ENCODE measurements at places on chromosomes 3 and 15.

DNA sequence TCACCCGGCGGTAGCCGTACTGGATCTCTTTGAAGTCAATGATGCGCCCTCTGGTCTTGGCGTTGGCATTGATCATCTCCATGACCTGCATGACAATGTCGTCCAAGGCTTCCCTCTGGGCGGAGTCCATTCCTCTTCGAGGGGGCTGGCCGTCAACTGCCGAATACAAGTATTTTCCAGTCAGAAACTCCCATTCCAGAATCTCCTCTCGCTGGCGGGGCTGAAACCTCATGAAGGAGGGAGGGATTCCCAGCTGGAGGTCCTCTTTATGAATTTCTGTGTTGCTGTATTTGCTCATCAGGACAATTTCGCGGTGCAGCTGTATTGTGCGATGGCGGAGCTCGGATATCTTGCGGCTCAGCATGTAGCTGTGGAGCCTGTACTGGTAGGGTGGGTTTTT lies 73.4 kb downstream of the CHSY1 start:
- no peak for DNase-seq

- DNase-seq = no peak
Measured at GRCh38 chr15:80978685-80979329, 10.8 kb downstream of the MESD start.

GRCh38 chr3:173371848-173372487 lies 25.6 kb upstream of the NLGN1 start:
- peak; percentile 50 for DNase-seq

- no peak for DNase-seq
Measured at GRCh38 chr3:23800731-23801130, 5.0 kb upstream of the UBE2E1 start.

DNA sequence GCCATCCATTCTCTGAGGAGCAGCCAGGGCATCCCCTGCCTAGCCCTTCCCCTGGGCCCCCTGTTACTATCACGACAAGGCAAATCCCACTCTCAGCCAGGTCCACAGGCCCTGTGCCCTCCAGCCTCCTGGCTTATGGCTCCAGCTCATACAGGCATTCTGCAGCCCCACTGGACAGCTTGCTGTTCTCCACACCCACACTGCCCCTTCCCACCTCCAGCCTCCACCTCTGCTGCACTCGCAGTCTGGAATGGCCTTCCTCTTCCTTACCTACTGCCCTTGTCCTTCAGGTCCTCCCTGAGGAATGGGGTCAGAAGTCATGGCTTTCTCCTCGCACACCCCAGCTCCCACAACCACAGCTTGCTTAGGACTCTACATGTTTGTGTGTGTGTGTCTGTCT lies 40.4 kb downstream of the CCDC33 start:
- DNase-seq = no peak

GRCh38 chr3:128320551-128321340 lies 145.9 kb downstream of the DNAJB8 start:
- DNase-seq = no peak

- DNase-seq = no peak
Measured at GRCh38 chr15:61915640-61916039, 144.6 kb downstream of the VPS13C start.

DNA sequence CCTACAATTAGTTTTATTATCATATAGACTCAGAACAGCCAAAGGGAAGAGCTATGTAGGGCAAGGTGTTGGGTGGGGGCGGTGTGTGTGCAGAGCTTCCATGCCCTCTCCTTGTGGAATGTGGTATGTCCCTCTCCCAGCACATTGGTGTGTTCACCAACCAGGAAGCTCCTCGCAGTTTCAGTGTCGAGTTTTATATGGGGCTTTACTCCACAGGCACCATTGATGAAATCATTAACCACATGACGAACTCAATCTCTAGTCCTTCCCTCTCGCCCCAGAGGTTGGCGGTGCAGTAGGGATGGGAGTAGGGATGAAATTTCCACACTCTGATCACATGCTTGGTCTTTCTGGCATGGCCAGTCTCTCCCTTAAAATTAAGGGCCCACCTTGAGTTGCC lies 13.6 kb upstream of the SRP14 start:
- DNase-seq = no peak

DNA sequence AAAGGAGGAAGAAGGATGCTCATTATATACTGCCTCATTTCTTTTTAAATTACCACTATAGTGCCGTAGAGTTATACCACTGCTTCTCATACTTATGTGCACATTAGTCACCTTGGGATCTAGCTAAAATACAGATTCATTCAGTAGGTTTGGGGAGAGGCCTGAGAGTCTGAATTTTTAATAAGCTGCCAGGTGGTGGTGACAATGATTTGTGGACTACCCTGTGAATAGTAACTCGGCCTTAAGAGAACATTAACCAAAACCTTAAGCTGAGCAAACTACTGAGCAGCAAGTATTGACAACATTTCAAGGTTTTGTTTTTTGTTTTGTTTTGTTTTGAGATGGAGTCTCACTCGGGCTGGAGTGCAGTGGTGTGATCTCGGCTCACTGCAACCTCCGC lies 19.8 kb downstream of the UBA5 start:
- no peak for DNase-seq

DNA sequence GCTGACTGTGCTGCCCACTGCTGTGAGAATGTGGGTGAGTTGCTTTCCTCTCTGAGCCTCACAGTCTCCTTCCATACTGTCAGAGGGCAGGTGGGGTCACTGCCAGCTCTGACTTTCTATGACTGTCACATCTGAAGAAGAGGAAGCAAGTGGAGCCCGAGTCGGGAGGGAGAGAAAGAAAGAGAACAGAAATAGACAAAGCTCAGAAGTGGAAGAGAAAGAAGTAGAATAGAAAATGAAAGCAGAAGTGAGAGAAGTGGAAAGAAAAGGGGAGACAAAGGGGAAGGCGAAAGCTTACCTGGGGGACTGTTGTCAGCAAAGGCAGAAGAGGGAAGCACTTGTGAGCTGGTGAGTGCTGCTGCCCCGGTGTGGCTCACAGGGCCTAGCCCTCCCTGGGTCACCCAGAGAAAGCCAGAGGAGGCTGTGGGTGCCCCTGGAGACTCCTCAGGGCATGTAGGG lies 57.9 kb downstream of the EPHB1 start:
- DNase-seq = no peak

DNA sequence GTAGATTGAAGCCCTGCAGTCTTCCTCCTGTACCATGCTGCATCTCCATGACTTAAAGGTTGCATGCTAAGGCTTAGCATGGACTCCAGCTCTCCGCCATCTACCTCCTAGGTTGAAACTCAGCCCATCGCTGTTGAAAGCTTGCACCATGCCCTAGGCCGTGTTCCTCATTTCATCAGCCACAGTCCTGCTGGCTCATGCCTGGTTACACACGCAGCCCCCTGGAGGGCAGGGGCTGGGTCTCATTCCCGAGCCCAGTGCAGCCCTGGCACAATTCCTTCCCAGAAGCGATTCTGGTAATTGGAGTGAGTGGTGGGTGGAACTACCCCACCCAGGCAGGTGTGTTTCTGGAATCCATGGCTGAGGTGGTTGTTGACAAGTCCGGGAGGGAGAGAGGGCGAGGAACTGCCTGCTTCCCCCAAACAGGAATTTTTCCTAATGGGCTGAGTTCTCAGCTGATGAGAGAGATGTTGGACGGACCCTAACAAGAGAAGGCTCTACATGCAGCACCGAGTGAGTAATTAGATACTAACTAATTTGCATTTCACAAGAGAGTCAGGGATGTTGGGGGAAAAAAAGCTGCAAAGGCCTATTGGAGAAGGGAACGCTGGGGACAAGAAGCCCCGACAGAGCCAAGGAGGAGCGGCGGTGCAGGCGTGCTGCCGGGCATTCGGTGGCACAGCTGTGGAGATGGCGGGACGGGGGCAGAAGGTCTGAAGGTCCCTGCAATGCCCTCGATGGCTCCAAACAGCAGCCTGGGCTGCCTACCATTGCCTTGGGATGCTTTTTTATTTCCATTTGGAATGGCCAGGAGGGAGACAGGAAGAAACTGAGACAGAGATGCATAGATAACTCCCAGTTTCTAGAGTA lies 92.3 kb upstream of the TLE3 start:
- DNase-seq = no peak

DNA sequence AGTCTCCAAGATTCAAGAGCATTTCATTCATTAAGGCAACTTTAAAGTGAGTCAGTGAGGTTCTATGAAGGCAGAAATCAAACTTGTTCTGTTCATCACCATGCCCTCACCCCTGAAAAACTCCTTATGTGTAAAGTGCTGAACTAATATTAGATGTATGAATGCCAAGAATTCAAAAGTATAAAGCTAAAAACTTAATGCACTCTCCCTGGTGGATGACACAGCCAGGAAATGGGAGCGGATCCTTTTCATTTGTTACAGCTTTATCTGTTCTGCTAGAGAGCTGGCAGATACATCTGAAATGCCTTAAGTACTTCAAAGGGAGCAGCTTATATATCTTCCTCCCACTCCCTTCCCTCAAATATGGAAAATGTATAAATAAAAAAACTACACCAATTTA lies 8.2 kb downstream of the TXNRD3 start:
- no peak for DNase-seq

- no peak for DNase-seq
Measured at GRCh38 chr3:23949784-23950183, 4.7 kb downstream of the NR1D2 start.

DNA sequence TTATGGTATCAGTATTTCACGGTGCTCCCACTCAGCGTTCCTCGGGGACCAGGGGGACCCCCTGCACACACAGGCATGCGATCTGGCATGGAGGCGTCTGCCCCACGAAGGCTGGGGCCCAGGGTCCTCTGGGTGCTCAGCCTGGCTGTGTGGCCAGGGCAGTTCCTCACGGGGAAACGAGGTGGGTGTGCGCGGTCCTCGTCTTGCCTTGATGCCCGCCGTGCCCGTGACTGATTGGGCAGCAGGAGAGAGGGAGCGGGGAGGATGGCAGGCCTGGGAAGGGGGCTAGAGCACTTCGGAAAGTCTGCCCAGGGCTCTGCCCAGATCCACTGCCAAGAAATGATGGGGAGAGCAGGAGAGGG lies 10.9 kb downstream of the LINGO1 start:
- no peak for DNase-seq

DNA sequence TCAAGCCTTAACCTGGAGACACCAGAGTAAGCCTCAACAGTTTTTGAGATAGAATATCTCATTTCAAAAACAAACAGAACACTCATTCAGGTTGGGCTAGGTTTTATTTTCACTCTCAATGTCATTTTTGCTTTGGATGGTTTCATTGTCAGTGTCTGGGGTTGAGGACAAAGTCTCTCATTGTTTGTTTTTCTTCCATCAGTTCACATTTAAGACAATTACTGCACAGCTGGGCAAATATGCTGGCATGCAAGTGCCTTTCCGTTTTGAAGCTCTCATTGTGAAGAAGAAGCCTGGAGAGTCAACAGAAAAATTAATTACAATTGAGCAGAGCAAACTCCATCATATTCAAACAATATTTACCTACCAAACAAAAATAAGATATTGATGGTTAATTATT lies 1050.0 kb downstream of the TBL1XR1 start:
- no peak for DNase-seq

DNA sequence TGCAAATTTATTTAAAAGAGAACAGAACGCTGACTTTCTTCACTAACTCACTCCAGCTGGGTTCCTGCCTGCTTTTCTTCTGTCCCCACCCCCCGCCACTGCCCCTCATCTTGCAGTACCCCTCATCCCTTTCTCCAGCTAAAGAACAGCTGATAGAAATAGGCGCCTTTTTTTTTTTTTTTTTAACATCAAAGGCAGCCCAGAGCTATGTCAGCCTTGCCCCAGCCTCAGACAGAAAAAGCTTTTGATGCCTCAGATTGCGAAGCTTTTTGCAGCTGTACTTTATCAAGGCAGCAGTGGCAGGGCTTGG lies 1.8 kb downstream of the CADPS start:
- DNase-seq = no peak

GRCh38 chr3:60339304-60339703 lies 911.9 kb downstream of the FHIT start:
- DNase-seq = no peak

DNA sequence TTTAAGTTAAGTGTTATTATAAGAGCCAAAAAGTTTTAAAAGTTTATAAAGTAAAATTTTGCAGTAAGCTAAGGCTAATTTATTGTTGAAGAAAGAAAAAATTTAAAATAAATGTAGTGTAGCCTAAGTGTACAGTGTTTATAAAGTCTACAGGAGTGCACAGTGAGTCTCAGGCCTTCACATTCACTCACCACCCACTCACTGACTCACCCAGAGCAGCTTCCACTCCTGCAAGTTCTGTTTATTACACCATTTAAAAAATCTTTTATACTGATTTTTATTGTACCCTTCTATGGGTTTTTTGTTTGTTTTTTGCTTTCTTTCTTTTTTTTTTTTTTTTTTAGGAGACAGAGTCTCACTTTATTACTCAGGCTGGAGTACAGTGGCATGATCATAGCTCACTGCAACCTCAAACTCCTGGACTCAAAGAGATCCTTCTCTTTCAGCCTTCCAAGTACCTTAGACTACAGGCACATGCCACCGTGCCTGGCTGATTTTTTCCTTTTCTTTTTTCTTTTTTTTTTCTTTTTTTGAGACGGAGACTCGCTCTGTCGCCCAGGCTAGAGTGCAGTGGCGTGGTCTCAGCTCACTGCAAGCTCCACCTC lies 25.9 kb downstream of the CSTA start:
- no peak for DNase-seq

- DNase-seq = no peak
Measured at GRCh38 chr3:124767264-124767663, 37.0 kb downstream of the UMPS start.

GRCh38 chr3:18758047-18758704 lies 333.0 kb upstream of the SATB1 start:
- DNase-seq = peak; percentile 50

GRCh38 chr3:70179111-70179510 lies 133.3 kb downstream of the MDFIC2 start:
- DNase-seq = no peak

DNA sequence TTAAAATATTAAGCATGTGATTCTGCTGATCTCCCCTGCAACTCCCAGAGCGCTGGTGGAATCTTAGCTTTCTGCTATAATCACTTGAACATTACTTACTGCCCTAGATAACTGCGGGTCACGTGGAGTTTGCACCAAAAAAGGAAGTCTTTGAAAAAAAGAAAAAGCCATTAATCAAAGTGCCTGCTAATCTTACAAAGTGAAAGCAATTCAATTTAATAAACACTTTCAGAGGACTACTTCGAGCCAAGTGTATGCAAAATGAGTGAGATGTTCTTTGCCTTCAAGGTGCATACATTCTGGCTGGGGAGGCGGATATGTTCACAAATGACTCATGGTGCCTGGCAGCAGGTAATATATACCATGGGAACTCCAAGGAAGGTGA lies 109.9 kb upstream of the GAP43 start:
- peak; percentile 26 for DNase-seq

GRCh38 chr3:177237206-177237605 lies 39.9 kb upstream of the TBL1XR1 start:
- no peak for DNase-seq
